Stimulated activated CD4-positive, alpha-beta T cell treated with anti-CD3 and anti-CD28 coated beads, TNF-alpha, amount 100 ng/mL, for 24 hours (primary cell): ENCODE measurements at places on chromosomes 7 and 10.

DNA sequence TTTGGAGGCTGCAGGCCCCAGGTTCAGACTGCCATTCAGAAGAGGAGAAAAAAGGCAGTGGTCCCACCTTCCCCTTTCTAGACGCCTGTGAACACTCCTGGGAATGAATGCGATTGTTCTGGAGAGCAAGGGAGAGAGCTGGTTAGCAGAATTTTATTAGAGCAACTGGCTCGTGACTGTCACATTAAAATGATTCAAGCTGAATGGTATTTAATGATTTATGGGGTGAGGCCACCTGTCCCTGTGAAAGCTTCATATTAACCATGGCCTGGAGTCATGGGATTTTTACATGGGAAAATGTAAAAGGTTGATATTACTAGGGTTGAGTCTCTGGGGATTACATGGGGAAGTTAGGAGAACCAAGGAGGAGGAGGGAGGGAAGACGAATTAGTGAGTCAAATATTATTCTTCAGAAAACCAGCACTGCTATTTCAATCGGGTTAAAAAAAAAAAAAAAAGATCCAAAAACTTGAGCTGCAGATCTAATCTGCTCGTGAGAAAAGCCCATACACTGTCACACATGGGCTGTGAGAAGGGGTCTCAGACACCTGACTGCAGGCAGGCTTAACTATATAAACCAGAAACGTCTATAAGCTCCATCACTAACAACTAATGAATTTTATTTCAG, 8.3 kb downstream of the CXCL12 start:
- no peak for DNase-seq

DNA sequence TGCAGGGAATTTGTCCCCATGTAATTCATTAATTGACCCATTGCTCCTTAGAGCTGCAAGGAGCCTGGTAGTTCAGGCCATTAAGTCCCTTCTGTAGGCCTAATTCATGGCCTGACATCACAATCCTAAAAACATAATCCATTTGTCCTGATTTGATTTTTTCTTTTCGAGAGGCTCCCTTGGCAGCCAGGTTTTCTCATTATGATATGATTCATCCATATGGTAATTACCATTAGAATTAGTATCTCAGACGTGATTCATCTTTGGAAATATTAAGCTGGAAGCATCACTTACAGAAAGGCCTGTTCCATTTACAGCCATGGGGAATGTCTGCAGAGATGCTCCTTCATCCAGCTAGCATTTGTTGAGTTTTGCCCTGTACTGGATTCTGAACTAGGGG, 128.5 kb downstream of the PLCE1 start:
- no peak for DNase-seq

- no peak for DNase-seq
Measured at GRCh38 chr7:155509725-155510551, 36.4 kb downstream of the CNPY1 start.

GRCh38 chr7:42235741-42236161, 1.3 kb downstream of the GLI3 start:
- no peak for DNase-seq

GRCh38 chr10:17758896-17759295, 6.9 kb downstream of the TMEM236 start:
- DNase-seq = no peak

GRCh38 chr10:110947061-110947595, 27.7 kb downstream of the SHOC2 start:
- DNase-seq = no peak
